HT1080 (cell line): ENCODE measurements at places on chromosomes 7 and 10. TPM values are rescaled to one million over a fixed set of nuclear protein-coding genes. Genes with fewer than 3 reads are reported as not detected.
A peak's percentile ranks its signal among the peaks of the same experiment; 100 is the strongest.

The HOXA10 gene
- 22.7 and 29.3 TPM in 2 replicates for total RNA-seq

The NUDT13 gene
- total RNA-seq = 1.9 and 2.5 TPM in 2 replicates

The RAMP3 gene
- total RNA-seq = not detected in 2 replicates

The PUS7 gene
- 25.8 and 29.7 TPM in 2 replicates for total RNA-seq

The CDNF gene
- 0.10 and 0.77 TPM in 2 replicates for total RNA-seq

The SPDYE8 gene
- not detected in 2 replicates for total RNA-seq

The ZNF37A gene
- total RNA-seq = 11.5 and 13.6 TPM in 2 replicates

The HELLS gene
- 92.2 and 108 TPM in 2 replicates for total RNA-seq

The SLC13A1 gene
- not detected in 2 replicates for total RNA-seq

DNA sequence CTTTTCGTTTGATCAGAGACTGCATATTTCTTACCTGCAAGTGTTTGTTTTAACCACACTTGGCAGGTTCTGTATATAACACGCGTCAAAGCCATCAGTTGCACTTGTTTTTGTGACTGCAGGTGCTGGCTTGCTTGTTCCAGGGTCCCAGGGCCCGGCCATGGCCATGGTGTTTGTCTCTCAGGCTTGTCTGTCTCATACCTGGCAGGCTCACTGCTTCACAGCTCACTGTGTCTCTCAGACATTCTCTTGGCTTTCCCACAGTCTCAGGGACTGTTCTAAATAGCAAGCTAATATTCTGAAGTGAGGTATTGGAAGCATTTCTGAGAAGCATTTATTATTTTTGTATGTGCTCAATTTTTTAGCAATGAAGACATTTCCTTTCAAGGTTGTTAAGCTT, 46.9 kb downstream of the GPR141 start:
- no peak for DNase-seq

GRCh38 chr7:143376396-143376795, 4.7 kb upstream of the ZYX start:
- no peak for DNase-seq

DNA sequence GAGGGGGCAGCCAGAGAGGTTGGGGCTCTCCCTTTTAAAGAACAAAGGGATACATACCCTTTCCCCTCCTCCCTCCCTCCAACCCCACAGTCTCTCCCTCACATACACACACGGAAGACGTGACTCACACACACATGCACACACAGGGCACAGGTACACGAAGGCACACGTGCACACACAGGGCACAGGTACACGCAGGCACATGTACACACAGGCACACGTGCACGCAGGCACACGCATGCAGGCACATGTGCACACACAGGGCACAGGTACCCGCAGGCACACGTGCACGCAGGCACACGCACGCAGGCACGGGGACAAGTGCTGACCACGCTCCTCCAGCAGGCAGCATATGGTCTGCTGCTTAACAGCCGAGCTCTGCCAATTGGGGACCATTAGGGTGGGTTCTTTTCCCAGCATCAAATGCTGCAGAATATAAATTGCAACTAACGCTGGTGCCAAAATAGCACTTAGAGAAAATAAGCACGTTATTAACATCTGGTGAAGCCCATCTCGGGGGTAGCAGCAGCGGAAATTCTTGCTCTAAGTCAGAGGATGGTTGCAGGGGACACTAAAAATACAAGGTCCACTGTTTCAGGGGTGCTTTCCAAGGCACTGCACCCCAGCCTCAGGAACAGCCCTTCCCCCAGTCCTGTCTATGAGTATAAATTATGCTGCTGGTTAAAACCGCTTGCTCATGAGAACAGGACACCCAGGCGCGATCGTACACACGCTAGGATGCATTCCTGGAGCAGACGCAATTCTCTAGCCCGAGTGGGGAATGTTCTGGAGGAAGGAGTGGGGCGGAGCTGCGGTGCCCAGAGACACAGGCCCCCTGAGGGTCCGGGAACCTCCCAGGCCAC, 55.2 kb upstream of the TNRC18 start:
- no peak for DNase-seq

- DNase-seq = peak; percentile 4
Measured at GRCh38 chr10:115093286-115093775, at the start of gene ATRNL1. Gene ATRNL1 (plus strand): TSS chr10:115093365. CDS start chr10:115093751, 386 bp downstream.

DNA sequence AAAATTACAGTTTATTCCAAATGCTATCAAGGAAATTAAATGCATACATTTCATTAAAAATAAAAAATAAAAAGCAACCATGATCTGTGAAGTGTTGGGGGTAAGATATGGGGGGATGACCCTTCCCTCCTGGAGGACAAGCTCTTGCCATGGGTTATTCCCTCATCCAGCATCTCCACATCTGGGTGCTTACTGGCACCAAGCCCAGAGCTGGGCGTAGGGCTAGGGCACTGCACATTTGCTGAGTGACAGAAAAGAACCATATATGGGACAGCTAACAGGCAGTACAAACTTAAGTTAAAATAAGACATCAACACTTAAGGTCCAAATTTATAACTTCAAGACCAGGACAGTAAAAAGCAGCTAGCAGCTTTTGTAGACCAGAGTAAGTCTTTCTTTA, 10.2 kb downstream of the CCDC6 start:
- no peak for DNase-seq

DNA sequence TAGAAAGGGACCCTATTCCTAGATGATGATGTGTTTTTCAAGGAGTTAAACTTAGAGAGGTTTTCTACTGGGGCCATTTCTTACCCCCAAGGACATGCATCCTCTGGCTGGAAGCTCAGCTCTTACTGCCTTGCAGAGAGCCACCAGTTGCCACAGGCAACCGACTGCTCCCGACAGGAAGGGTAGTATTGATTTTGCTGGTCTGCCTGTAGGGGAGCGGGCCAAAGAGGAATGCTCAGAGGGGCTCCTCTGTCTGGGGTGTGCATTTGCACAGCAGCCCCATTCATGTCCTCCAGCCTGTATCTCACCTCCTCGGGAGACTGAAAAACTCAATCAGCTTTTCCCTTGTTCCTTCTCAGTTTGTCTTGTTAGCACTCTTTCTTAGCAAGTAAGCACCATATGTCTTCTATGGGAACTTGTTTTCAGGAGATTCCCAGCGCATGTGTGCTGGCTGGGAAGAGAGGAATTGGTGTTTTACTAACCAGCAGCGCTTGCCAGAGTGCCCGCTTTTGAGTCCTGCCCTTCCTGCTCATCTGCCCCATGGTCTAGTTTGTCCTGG, 739.0 kb upstream of the GALNT17 start:
- DNase-seq = no peak

DNA sequence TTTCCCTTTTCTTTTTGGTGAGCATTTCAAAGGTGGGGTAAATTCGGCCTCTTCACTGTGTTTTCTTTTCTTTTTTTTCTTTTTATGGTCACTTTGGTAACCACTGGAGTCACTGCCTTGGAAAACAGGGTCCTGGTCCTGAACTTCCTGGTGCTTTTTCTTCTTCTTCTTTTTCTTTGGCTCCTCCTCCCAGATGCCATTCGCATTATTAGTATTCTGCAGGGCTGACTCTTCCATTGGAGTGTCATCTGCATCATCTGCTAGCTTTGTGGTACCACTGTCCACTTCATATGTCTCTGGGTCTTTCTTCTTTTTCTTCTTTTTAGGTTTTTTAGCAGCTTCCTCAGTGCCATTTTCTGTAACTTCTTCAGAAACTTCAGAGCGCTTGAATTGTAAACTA, 10.5 kb downstream of the POLR1F start:
- no peak for DNase-seq

DNA sequence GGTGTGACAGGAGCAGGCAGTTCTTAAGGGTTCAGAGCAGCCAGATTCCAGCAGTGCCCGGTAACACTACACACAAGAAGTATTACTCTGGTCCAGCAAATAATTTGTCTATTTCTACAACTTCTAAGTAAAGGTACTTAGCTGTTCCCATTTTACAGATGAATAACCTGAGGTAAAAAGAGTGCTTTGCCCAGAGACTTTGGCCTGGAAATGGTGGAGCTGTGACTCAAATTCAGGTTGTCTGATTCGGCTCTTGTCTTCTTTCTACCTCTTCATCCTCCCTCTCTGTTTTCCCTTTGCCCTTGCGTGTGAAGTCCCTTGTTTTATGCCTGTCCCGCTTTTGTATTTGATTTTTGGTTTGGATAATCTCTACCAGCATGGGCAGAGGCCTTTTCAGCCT, 17.1 kb downstream of the SFRP5 start:
- no peak for DNase-seq

DNA sequence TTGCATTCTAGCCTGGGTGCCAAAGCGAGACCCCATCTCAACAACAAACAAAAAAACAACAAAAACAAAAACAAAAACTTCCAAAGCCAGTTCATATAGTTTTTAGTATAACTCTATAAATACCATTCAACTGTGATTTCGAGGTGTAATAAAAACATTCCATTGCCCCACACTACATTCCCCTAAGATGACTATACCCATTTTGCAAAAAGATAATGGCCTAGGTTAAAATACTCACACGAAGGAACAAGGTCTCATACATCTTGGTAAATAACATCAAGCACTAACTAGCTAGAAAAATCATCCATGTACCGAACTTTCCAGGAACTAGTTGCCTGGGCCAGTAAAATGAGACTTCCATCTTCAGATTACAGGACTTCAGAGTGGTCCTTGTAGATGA, 55.4 kb downstream of the GLI3 start:
- DNase-seq = no peak

DNA sequence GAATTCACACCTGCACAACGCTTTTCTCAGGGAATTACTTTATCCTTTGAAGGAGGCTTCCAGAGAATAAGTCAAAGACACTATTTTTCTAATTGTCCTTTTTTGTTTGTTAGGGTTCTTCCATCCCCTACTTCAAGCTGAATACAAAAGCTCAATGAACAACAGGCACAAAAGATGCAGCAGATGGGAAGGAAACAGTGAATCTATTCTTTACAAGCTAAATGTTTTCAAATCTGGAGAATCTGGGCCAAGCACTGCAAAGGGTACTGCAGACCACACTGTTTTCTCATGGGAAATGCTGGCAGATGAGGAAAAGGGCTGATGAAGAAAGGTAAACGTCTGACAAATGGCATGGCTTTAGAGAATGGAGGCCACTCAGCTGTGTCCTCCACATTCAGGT, 18.5 kb downstream of the LIPA start:
- no peak for DNase-seq

GRCh38 chr7:139495580-139496125, 12.2 kb upstream of the KLRG2 start:
- DNase-seq = no peak

DNA sequence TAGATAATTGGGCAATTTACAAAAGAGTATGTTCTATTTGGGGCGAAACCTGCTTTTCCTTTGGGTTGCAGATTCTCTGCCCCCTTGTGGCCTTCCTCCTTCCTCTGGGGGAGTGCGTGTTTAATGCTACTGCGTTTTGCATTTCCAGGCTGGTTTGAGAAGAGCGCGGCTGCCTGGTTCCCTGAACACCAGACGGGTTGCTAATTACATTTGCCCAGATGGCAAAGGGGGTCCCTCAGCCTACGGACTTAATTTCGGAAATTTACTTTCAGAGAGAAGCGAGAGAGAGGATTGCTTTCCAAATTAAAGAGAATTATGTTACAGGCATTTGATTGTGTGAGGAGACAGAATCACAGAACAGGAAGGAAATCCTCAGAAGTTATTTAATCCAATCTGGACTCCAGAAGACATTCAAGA, 91.9 kb upstream of the JAZF1 start:
- DNase-seq = peak; percentile 6

DNA sequence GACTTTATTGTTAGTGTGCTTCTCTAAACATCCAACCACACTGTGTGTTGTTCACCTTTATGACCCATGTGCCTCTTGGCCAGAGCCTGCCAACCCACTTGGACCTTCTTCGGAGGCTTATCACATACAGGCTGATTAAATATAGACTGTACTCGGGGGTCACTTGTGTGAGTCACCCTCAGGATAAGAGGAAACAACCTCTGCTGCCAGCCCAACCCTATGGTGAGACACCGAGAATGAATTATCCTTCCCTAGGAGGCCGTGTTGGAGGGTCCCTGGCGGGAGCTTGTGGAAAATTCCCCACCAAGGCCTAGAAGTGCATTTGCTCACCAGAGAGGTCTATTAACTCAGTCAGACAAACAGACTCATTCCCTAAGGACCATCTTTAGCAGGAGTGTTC, 63.0 kb downstream of the FAS start:
- peak; percentile 16 for DNase-seq

DNA sequence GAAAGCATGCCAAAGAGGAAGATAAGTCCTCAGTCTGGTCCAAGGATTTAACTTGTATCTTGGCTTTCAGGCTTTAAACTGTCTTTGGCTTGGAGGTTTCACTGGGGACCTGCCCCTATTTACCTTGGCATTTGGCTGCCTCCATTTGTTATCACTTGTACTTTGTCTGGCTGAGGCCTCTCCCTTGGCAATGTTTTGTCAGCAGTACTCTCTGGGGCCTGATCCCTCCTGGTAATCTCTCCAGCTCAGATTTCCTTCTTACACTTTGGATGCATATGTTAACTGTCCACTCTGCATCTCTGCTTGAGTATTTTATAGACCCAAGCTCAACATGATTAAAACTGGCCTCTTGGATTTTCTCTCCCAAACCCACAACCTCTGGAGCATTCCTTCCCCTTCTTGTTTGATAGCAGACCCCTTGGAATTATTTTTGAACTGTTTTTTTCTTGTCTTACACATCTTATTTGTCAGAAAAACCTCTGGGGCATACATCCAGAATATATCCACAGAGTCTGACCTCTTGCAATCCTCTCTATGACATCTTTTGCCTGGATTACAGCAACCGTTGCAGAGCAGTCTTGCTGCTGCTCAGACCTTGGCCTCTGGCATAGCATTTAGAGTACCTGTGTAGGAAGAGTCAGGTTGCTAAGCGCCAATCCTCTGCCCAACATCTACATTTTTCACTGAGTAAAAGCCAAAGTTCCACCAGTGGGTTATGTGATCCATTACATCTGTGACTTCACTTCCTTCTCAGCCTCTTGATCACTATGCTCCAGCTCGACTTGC, 35.2 kb downstream of the ZNF487 start:
- DNase-seq = no peak

- peak; percentile 60 for DNase-seq
Measured at GRCh38 chr10:74008212-74008731, 10.4 kb downstream of the VCL start.

GRCh38 chr10:103519798-103520197, 26.3 kb downstream of the NEURL1 start:
- DNase-seq = no peak

- DNase-seq = peak; percentile 23
Measured at GRCh38 chr10:127254276-127254675, 57.9 kb upstream of the INSYN2A start.
